CD4-positive, alpha-beta T cell treated with Interleukin-4 for 1 hour (primary cell): ENCODE measurements at places on chromosomes 1 and 21.

- no peak for DNase-seq
These were observed 51.6 kb downstream of the GRIK3 start for GRCh38 chr1:36982709-36983108.

DNA sequence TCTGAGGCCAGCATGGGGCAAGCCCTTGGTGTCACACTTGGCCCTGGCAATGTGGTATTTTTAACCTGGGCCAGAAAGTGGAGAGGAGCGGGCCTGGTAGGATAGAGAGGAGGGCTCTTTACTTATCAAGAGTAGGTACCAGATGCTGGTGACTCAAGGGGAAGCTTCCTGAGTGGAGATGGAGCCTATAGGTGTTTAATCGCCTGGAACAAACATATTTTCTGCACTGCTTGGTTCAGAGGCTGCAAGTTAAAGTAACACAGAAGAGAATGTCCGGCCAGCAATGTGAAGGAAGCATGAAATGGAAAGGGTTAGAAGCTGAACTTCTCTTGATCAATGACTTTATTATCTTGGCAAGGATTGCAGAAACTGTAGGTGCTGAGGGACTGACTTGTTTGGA is 74.3 kb downstream of the DDR2 start:
- no peak for DNase-seq

DNA sequence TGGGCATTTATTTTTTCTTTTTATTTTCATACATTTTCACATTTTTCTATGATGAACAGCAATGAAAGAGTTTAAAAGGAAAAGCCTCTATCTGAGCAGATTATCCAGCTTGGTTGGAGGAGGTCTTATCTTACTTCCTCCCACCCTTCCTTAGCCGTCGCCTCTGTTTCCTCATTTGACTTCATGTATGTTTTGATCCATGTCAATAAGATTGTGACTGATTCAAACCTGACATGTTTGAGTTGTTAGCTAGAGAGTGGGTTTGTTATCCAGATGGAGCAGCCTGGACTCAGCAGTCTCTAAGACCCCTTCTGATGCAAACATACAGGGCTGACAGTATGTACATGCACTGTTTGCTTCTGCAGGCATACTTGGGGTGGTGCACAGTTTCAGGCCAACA is 31.2 kb downstream of the MACO1 start:
- DNase-seq: no peak

GRCh38 chr1:114574365-114574764 is 7.0 kb downstream of the BCAS2 start:
- DNase-seq: no peak

DNA sequence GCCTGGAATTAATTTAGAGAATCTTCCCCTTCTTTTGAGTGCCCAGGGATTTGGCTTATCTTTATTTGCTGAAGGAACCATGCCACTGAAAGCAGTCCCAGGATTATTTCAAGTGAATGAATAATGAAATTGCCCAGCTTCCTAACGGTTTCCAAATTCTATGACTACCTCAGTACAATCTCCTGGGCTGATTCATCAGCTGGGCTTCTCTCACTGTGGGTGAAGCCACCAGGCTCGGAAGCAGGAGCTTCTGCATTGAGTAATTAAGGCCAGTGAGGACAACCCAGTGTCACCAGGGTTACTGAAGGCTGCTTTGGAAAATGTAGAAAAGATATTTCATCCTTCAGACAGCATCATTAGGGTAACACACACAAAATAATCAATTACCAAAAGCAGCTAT is 169.8 kb downstream of the DAB1 start:
- DNase-seq: no peak

DNA sequence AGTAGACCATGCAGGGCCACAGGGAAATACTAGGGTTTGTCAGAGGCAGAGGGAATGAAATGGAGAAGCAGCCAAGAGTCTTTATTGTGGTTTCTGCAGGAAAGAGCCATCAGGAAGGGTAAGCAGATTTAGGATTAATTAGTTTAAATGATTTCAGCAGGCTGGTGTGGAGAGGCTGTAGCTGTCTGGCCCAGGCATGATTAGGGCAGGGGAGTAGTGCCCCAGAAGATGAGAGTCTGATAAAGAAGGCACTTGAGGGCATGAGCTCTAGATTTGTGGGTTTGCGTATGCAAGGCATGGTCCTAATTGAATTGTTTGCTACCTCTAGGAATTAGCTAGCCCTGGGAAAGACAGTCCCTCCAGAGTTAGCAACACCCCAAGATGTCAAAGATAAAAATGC is 484.6 kb upstream of the PLXNA2 start:
- no peak for DNase-seq
